IPS DF 19.7 (cell line): ENCODE measurements at places on chromosomes 12 and 14.

GRCh38 chr14:105375635-105376057 lies 22.7 kb upstream of the TEX22 start:
- DNase-seq = no peak

GRCh38 chr12:54749191-54749818 lies 101.1 kb upstream of the DCD start:
- DNase-seq = no peak

GRCh38 chr14:63857466-63858030 lies 4.7 kb downstream of the SYNE2 start:
- no peak for DNase-seq

GRCh38 chr12:98471085-98471484 lies 44.3 kb upstream of the TMPO start:
- DNase-seq = no peak

- DNase-seq = no peak
Observed at GRCh38 chr12:17778242-17778641, 311.8 kb downstream of the RERGL start.
